ENCODE measurements at places on chromosomes 5 and 9.

GRCh38 chr9:21592063-21592338, 109.9 kb upstream of the IFNE start:
- no peak for DNase-seq
- no peaks in the 10 kb centered on the region for H3K27me3 ChIP-seq
- H3K4me3 ChIP-seq = no peak overlapping the region
- no peaks in the 10 kb centered on the region for H3K4me1 ChIP-seq
- no peak overlapping the region for H3K27ac ChIP-seq

DNA sequence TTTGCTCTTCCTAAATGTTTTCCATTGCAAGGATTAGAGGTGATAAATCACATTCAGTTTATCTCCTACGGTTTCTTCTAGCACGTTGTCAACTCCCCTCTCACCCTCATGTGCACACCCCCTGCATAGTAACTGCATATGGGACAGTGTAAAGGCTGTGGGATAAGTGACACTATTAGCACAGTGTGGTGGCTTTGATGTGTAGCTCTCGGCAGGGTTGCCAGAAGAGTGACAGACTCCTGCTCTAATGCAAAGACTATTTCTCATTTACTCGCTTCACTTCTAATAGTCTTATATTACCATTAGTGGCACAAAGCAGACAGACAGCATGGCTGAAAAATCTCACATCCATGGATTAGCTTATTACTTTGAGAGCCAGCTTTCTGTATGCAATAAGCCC, 454.6 kb downstream of the CETN3 start:
- peaks cover 4% of the 10 kb centered on the region for H3K27me3 ChIP-seq
- DNase-seq = no peak
- H3K27ac ChIP-seq = no peak overlapping the region
- H3K4me1 ChIP-seq = peaks cover 34% of the 10 kb centered on the region

DNA sequence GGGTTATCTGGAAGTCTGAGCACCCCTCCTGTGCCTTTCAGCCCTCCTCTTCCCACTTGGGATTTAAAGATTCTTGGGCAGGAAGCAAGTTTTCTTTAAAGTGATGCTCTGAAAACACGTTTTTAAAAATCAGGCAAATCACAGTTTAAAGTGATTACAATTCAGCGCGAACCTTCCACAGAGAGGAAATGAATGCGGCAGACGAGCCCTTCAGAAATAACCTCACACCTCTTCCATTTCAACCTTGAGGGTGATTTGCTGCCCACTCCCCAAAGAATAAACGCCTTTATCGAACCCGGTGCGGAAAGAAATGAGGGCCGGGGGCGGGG, 2.3 kb upstream of the EFNA5 start:
- no peak for DNase-seq
- H3K36me3 ChIP-seq = no peaks in the 10 kb centered on the region
- H3K4me1 ChIP-seq = peaks cover 54% of the 10 kb centered on the region

DNA sequence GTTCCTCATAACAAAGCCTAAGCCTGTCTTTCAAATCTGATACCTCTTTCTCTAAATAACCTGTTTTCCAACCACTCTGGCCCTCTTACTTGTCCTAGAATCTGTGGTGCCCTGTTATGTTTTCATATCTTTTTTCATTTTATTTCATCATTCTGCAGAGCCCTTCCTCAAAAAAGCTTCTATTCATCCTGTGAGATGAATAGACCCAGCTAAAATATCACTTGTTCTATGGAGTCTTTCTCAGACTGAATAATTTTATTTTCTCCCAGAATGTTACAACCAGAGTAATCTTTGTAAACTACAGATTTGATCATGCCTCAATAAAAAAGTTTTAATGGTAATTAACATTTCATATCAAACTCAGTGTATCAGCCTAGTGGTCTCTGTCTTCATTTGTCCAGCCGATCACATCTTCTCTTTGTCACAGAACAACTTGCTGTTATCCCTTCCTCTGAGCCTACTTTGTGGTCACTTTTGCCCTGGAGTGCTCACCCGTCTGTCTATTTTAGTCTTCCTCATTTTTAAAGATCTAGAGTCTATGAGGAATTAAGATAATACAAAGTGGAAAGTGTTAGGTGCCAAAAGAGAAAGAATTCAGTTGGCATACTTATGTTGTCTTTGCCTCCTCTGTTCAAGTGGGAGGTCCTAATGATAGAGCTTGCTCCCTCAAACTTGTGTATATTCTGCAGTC, 77.8 kb downstream of the ZCCHC7 start:
- H3K27me3 ChIP-seq = no peaks in the 10 kb centered on the region
- peaks cover 11% of the 10 kb centered on the region for H3K4me1 ChIP-seq
- no peak for DNase-seq
- no peak overlapping the region for H3K27ac ChIP-seq

- peak overlapping the region; percentile 38 for H3K27ac ChIP-seq
- peaks cover 46% of the 10 kb centered on the region for H3K27me3 ChIP-seq
- peak; percentile 38 for DNase-seq
- no peak overlapping the region for H3K4me3 ChIP-seq
- H3K4me1 ChIP-seq = peaks cover 54% of the 10 kb centered on the region
- no peaks in the 10 kb centered on the region for H3K36me3 ChIP-seq
These were observed 5.7 kb downstream of the NEURL1B start for GRCh38 chr5:172646716-172647285.

DNA sequence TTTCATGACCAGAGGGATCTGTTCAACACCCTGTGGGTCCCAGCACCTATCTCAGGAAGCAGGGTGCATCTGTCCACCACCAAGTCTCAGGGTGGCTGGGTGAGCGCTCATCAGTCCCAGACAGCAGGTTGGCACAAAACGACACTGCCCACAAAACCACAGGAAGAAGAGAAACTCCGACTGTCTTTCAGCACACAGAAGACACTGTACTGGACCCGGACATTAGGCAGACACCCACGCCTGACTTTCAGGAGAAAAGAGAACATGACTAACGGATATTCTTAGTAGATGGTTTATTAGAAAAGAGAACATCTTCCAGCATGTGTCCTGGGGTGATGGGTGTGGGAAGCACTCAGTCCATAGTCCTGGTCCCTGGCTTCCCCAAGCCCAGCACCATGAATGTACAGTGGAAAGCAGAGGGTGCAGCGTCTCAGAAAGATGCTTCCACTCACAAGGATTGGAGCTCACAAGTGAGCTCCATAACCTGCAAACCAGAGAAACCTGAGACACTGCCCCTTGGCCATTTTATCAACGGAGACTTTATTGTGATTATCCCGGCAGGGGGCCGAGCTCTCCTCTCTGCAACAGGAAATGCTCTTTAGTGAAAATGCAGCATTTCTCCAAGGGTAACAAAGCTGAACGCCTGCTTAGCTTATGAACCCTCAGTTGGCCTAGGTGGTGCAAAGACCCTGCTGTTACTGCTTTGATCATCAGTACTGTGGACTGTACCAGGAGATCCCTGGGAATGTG, 35.8 kb upstream of the LCP2 start:
- H3K27ac ChIP-seq = no peak overlapping the region
- H3K36me3 ChIP-seq = no peaks in the 10 kb centered on the region
- no peaks in the 10 kb centered on the region for H3K27me3 ChIP-seq
- no peak overlapping the region for H3K4me3 ChIP-seq

- no peak overlapping the region for H3K27ac ChIP-seq
- peaks cover 3% of the 10 kb centered on the region for H3K27me3 ChIP-seq
- DNase-seq = no peak
- H3K36me3 ChIP-seq = no peaks in the 10 kb centered on the region
- H3K4me3 ChIP-seq = peak overlapping the region; percentile 86
These were observed 508 bp upstream of the NME5 start for GRCh38 chr5:138139781-138140090.
